Renal cortex interstitium (tissue), 15 donors: ENCODE measurements at places on chromosomes 12 and 14.

- no peak for DNase-seq
Observed at GRCh38 chr12:129772501-129773493, 131.0 kb downstream of the TMEM132D start.

DNA sequence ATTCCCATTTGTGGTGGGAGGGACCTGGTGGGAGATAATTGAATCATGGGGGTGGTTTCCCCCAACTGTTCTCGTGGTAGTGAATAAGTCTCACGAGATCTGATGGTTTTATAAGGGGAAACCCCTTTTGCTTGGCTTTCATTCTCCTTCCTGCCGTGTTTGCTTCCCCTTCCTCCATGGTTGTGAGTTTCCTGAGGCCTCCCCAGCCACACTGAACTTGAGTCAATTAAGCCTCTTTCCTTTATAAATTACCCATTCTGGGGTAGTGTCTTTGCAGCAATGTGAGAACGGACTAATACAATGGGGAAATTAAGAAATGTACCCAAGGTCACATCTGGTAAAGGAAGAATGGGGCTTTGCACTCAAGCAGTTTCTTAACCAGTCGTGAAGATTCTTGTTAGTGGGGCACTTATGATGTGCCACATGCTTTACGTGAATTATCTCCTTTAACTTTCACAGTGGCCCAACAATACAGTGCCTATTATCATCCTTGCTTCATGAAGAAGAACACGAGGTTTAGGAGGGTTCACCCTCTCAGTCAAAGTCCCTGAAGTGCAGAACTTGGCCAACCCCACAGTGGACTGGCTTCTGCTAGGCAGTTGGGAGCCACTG lies 234.3 kb downstream of the EFCAB11 start:
- no peak for DNase-seq

DNA sequence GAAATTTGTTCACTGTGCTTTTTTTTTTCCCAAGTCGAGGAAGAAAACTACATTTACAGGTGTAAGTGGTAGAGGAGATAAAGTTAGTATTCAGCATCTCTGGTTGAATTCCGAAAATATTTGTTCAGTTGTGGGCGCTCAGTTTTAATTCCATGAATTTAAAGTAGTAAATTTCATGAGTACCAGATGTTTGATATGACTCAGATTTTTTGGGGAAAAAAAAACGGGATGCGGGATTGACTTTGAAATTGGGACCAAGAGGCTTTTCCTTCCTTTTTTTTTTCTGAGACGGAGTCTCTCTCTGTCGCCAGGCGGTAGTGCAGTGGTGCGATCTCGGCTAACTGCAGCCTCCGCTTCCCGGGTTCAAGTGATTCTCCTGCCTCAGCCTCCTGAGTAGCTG lies 1.6 kb downstream of the TULP3 start:
- no peak for DNase-seq

GRCh38 chr12:26460361-26460760 lies 265.0 kb downstream of the SSPN start:
- no peak for DNase-seq

DNA sequence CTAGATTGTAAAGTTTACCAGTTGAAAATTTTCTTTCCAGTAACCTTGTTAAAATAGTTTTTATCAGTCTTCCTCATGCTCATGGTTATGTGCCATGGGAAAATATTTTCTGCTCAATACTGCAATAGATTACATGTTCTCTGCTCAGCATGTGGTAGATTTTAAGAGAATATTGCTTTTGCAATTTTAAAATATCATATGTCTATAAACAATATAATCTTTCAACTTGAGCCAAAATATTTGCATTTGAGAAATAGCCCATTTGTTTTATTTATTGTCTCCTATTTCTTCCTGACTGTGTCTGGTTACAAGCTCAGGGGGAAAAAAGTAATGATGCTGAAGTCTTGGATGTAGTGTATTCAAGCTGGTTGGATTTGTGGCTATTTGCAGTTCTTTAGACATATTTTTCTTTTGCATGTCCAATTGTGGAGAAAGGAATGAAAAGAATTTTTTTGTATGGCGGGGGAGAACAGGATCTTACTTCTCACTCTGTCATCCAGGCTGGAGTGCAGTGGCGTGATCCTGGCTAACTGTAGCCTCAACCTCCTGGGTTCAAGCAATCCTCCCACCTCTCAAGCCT lies 342.6 kb upstream of the NAV3 start:
- DNase-seq, result no peak

DNA sequence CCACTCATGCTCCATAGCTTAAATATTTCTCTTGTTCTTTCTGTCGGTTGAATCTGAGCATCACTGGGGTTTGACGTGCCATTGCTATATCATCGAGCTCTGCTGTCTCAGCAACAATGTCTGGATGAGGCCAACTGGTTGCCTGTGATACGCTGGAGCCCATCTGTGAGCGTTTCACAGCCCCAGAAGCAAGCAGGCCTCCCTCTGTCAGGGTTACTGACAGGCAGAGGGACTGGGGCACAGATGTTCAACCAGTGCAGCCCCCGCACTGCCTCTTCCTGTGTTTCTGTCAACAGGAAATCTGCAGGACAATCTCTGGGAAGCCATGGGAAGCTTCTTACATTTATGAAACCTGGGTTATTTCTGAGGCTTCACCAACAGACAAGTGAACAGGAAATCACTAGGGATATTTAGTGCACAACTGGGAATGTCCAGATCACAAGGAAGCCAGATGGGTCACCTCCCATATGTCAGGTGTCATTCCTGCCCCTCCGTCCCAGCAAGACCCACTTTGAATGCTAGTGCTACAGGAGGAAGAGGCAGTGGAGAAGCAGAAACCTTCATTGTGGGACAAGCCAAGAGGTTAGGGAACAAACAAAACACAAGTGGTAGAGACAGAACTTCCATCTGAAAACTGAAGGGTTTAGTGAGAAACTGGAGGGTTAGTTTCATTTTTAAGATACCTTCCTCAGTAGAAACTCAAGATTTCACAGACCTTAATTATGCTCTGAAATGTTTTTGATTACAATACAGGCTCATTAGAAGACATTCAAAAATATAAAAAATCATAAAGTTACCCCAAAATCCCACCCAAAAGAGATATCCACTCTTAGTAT lies 24.1 kb downstream of the DMAC2L start:
- no peak for DNase-seq
